ENCODE measurements at places on chromosomes 13 and 19.

DNA sequence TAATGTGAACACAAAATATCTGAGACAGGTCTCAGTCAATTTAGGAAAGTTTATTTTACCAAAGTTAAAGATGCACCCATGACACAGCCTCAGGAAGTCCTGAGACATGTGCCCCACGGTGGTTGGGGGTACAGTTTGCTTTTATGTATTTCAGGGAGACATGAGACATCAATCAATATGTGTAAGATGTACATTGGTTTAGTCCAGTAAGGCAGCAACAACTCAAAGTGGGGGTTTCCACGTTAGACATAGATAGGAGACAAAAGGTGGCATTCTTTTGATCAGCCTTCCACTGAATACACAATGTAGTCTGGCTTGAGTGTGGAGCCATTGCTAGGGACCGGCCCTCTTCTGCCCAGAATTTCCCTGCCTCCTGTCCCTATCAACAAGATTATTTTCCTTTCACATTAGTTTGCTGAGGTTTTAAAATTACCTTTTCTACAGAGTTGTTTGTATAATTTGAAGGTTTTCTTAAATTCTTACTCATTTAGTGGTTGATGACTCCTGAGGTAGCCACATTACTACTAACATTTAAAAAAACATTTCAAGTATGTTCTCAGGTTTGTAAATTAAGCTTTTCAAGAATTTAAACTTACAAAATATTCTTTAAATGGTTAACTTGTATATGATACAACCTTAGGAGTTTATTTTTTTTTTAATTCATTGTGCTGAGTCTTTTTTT lies 33.2 kb downstream of the RNASEH2B start:
- DNase-seq, result no peak

- no peak for DNase-seq
These were observed 120.6 kb downstream of the ABCC4 start for GRCh38 chr13:95180513-95181245.

DNA sequence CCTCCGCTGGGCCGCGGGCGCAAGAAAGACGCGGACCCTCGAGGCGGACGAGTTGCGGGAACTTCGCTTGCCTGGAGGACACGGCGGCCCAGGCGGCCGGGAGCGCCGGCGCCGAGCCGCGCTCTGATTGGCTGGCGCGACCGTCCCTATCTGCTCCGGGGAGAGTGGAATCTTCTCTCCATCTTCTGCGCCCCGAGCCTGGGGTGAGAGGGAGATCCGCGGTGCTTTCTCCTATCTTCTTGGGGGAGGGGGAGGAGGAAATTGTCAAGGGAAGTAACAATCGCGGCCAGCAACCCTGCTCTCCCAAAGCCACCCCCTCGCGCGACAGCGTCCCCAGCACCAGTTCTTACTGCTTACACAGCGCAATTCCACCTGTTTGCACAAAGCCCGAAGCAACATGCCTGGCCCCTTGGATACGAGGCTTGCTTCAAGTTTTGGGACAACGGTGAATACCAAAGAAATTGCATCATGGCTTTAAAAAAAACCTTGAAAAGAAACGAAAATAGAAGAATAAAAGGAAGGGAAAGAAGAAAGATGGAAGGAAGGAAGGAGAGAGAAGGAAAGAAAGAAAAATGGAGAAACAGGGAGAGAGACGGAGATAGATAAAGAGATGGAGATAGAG lies 4.8 kb downstream of the SOX21 start:
- no peak for DNase-seq

DNA sequence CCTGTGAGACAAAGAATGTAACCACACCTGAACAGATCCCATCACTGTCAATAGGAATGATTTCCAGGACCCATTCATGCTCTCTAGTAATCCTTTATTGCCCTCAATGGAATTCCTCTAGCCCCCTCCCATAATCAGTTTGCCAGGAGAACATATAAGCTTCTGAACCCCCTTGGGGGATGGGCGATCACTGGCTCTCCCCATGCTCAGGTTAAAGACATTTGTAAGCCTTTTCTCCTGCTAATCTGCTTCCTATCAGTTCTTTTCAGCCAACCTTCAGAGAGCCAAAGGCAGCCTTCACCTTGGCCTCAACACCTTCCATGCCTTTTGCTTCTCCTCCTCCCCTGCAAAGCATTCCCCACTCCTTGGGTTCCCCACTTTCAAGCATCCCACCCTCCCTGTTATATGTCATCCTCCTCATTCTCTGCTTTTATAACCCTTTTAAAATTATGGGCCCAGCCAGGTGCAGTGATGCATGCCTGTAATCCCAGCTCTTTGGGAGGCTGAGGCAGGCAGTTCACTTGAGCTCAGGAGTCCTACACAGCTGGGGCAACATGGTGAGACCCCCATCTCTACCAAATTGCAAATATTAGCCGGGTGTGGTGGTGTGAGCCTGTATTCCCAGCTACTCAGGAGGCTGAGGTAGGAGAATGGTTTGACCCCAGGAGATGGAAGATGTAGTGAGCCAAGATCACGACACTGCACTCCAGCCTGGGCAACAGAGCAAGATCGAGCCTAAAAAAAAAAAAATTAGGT lies 12.4 kb downstream of the DPRX start:
- no peak for DNase-seq

GRCh38 chr13:20803180-20803965 lies 29.6 kb upstream of the EEF1AKMT1 start:
- DNase-seq, result no peak

GRCh38 chr13:109783815-109784589 lies 2.4 kb downstream of the IRS2 start:
- no peak for DNase-seq

GRCh38 chr19:46962030-46962570 lies 57.5 kb upstream of the NPAS1 start:
- DNase-seq, result no peak

- DNase-seq, result no peak
These were observed 27.3 kb upstream of the MPHOSPH8 start for GRCh38 chr13:19606152-19606551.

- no peak for DNase-seq
These were observed 31.2 kb downstream of the GADD45B start for GRCh38 chr19:2507109-2507508.

DNA sequence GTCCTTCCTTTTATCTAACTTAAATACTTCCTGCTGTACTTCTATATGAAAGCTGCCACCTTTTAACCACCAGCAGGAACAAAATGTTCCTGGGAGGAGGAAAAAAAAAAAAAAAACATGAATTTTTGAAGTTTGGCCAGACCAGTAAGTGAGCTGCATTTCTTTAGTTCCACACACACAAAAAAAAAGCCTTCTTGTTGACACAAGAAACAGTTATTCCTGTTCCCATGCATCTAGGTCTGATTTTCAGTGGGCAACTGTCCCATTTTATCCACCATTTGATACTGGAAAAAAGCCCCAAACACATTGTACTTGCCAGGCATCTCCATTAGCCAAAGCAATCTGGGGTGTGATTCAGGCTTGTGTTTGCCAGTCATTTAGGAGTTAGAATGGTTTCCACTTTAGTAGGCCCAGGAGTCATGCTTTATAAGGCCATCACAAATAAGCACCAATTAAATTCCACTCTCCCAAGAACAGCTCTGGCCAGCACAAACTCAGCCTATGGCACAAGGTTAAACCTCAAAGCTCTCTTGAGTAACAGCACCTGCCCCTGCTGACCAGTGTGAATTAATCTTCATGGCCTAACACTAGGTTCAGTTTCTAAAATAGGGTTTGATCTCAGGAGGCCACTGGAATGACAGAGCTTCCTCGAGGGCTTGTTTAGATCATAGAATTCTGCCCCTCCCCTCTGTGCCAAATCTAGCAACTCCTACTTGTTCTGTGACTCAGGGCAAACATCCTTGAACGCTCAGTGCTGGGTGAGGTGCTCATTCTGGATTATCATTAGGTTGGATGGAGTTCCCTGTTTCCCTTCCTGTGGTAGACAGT lies 67.1 kb downstream of the NUFIP1 start:
- peak; percentile 87 for DNase-seq

DNA sequence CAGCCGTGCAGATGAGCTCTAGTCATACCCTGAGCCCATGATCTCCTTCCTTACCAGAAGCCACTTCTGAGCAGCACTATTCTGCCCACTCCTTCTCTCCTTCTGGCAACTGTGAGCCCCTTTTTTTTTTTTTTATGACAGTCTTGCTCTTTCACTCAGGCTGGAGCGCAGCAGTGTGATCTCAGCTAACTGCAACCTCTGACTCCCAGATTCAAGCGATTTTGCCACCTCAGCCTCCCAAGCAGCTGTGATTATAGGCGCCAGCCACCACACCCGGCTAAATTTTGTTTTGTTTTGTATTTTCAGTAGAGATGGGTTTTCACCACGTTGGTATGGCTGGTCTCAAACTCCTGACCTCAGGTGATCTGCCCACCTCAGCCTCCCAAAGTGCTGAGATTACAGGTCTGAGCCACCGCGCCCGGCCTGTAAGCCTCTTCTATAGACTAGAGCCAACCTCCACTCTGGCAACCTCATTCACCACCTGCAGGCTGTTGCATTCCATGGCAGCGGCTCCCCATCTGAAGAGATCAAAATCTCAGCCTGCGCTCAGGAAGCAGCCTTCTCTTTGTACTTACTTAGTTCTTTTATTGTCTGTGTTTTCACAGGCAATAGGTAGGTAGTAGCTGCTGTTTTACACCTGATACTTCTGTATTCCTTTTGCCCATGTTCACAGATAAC lies 34.8 kb upstream of the NDFIP2 start:
- DNase-seq, result no peak

GRCh38 chr19:46926170-46927071 lies 65.6 kb downstream of the ARHGAP35 start:
- no peak for DNase-seq

DNA sequence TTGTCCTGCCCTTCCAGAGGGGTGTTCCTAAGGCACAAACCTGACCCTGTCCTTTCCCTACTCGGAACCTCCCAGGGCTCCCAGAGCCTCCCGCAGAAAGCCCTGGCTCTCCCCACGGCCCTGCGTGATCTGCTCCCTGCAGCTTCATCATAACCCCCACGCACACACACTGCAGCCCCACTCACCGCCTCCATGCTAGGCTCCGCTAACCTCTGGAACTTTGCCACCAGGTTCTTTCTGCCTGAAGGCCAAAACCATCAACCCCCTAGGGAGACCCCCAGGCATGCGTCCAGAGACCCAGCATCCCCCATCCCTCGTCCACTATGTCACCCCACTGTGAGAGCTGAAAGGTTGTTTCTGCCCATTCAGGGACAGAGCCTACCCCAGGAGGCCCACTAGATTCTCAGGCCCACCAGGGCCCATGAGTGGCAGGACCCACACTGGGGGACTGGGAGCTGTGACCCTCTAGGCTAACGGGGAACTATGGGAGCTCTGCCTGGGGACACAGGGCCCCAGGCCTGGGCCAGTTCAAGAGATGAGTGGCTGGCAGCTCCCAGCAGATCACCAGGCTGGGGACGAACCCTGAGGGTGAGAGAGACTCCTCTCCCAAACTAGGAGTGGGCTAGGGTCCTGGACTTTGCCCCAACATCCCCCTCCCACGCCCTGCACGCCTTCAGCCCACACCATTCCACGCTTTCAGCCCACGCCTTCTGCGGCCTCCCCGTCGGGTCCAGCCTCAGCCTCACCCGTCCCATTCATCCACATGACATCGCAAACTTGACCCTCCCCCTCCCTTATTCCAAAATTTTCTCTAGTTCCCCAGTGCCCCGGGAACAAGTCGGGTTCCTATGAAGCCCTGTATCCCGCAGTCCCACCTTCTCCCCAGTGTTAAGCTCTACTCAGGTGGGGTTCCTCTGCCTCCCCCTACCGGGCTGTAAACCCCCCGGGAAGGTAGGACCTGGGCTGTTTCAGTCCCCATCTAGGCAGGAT lies 33.2 kb upstream of the PNMA8B start:
- no peak for DNase-seq

- DNase-seq, result no peak
These were observed 457.4 kb downstream of the DIAPH3 start for GRCh38 chr13:59706101-59706976.

- no peak for DNase-seq
These were observed 7.8 kb upstream of the C13orf42 start for GRCh38 chr13:51118809-51119431.

GRCh38 chr19:15220833-15221232 lies 11.4 kb downstream of the EPHX3 start:
- no peak for DNase-seq

GRCh38 chr13:106423530-106423929 lies 111.9 kb downstream of the EFNB2 start:
- no peak for DNase-seq

- DNase-seq, result no peak
These were observed 20.4 kb downstream of the LMTK3 start for GRCh38 chr19:48490981-48491792.

GRCh38 chr19:13981021-13981420 lies 25.1 kb downstream of the RFX1 start:
- DNase-seq, result no peak

- no peak for DNase-seq
These were observed 1695.7 kb upstream of the SPRY2 start for GRCh38 chr13:82036602-82037001.

- DNase-seq, result no peak
These were observed 146.3 kb upstream of the WASF3 start for GRCh38 chr13:26411206-26411605.

- no peak for DNase-seq
These were observed 30.9 kb downstream of the MLLT1 start for GRCh38 chr19:6248844-6249243.

Data from GM04503 (cell line).